Epithelial cell of proximal tubule (primary cell): ENCODE measurements at places on chromosomes 1 and 21.

GRCh38 chr1:230863449-230863848 lies 4.9 kb downstream of the C1orf198 start:
- no peak for DNase-seq

- DNase-seq = no peak
Measured at GRCh38 chr1:52426371-52426770, 22.0 kb downstream of the PRPF38A start.

- DNase-seq = no peak
Measured at GRCh38 chr21:45386728-45387371, 18.1 kb upstream of the COL18A1 start.

- DNase-seq = no peak
Measured at GRCh38 chr1:154459080-154459479, 42.9 kb upstream of the TDRD10 start.

DNA sequence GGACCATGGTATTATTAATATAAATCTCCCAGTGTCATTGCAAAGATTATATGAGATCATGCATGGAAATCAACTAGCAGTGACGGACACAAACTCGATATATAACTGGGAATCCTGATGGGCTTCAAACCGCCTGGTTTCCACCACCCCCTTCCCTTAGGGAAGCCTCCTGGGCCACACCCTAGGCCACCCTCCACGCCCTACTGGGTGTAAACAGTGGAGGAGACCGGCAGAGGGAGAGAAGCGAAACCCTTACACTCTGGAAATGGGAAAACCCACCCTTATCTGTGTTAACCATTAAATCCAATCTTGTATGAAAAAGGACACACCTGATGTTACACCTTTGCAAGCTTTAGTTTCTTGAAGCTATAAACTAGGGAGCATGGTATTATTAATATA lies 595 bp upstream of the ZNHIT6 start:
- DNase-seq = no peak

- DNase-seq = no peak
Measured at GRCh38 chr1:42419126-42419821, 36.5 kb downstream of the ZMYND12 start.

DNA sequence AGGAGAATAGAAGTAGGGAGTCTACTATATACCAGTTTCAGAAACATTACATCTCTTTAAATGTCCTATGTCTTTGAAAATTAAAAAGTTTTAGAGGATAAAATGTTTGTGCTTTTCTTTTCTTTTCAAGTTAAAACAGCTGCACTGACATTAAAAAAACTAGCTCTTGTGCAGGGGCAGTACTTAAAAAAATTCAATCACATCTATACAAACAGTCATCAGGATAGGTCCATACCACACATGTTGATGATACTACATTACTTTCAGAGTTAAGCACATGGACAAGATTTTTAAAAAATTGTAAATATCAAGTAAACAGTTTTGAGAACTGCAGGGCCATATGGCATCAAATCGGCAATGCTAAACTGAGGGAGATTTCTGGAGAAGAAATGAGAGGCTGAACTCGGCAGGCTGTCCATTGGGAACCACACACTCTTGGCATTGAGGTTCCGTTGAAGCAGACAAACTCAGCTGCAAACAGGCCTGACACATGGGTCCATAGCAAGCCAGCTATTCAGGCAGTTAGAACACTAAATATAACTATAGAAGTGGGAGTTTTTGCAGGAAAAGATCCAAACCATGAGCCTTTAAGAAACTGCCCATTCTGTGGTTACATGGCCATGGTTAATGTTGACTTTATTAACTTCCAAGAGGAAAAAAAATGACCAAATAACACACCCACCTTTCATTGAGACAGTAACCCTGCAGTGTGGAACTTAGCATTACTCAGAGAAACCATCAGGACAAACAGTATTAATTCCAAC lies 84.5 kb upstream of the BCL10 start:
- peak; percentile 62 for DNase-seq

GRCh38 chr1:37513795-37514349 lies 694 bp downstream of the MEAF6 start:
- no peak for DNase-seq

GRCh38 chr1:224784265-224785039 lies 145.0 kb upstream of the DNAH14 start:
- DNase-seq = no peak

DNA sequence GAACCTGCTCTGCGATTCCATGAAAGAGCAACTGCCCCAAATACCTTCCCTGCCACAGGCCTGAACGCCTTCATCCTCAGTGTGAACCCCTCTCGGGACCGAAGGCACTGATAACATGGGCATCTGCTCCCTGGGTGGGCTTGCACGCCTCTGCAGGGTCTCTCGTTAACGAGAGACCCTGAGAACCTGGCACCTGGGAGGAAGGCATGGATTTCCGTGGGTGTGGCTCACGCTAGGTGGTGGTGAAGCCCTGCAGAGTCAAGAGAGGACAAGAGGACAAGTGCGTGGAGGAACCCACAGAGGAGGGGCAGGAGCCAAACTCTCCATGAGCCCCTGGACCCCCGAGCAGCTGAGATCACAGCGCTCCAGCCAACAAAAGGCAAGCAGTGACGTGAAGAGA lies 26.8 kb upstream of the COL6A2 start:
- DNase-seq = no peak

DNA sequence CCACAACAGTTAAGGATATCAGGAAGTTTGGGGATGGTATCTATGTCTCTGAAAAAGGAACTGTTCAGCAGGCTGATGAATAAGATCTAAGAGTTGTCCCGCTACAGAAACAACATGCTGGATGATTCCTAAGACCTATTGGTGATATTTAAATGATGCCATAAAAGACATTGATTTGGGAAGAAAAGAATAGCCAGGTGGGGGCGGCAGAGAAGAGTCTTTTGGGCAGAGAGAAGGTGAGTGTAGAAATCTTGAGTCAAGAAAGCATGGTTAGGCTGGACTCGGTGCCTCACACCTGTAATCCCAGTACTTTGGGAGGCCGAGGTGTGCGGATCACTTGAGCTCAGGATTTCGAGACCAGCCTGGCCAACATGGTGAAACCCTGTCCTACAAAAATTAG lies 11.8 kb upstream of the TMEM201 start:
- no peak for DNase-seq

GRCh38 chr1:193325042-193325441 lies 138.6 kb upstream of the B3GALT2 start:
- peak; percentile 27 for DNase-seq

GRCh38 chr1:44642925-44643324 lies 31.4 kb downstream of the TMEM53 start:
- DNase-seq = no peak

- no peak for DNase-seq
Measured at GRCh38 chr1:226993814-226994585, 53.9 kb downstream of the COQ8A start.

DNA sequence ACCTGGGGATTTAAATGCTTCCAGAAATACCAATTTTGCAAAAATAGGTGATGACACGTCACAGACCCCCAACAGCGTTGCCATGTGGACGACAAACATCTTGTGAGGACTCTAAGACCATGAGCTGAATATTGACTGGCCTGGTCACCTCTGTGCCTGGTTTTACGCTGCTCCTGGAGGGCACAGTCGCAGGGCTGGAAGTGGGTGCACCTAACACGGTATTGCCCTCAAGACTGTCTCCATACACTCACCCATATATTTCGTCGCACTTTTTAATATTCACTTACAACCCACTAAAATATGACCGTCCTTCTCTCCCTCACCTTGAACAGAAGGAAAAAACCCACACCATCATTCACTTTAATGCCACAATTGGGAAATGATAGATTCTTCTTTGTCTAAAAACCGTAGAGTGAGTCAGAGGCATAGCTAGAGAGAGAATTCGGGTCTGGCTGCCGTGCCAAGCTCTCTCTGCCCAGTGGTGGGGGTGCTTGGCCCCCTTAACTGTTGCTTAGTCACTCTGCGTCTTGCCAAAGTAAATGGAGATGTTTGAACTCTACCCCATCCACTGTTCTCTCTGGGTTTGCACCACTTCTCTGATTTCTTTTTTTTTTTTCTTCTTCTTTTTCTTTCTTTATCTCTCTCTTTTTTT lies 40.8 kb upstream of the UTS2 start:
- DNase-seq = no peak

GRCh38 chr1:31299365-31299764 lies 2.5 kb downstream of the ZCCHC17 start:
- DNase-seq = no peak

- DNase-seq = no peak
Measured at GRCh38 chr1:40059338-40059959, 18.9 kb downstream of the CAP1 start.
